ENCODE measurements at places on chromosomes 5 and 9.

GRCh38 chr5:21152611-21153010, 1164.6 kb upstream of the CDH18 start:
- peak; percentile 82 for DNase-seq

- DNase-seq, result no peak
Measured at GRCh38 chr9:131800843-131801242, 61.0 kb upstream of the RAPGEF1 start.

- no peak for DNase-seq
Measured at GRCh38 chr5:97923997-97924396, 741.0 kb upstream of the RIOK2 start.

DNA sequence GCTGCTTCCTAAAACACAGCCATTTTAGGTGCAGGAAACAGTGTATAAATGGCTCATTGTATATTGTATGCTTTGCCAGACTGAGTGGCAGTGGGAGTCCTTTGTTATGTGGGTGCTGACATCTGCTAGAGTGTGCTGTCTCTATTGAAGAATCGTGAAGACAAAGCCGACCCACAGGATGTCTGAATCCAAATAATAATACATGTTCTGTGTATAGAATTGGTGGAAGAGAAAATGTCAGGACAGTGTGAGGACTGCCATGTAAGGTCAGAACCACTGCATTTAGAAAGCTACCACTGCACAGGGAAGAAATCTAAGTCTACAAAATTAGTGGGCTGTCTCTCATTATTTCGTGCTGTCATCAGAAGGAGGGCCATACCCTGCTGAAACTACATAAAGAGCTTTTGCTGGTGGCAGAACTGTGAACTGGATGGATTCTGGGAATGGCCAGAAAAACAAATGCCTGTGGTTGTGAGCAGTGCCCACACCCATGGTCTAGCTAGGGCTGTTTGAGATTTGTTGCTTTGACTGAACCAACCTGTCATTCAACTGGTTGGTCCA, 2.5 kb downstream of the IL7R start:
- peak; percentile 90 for DNase-seq

DNA sequence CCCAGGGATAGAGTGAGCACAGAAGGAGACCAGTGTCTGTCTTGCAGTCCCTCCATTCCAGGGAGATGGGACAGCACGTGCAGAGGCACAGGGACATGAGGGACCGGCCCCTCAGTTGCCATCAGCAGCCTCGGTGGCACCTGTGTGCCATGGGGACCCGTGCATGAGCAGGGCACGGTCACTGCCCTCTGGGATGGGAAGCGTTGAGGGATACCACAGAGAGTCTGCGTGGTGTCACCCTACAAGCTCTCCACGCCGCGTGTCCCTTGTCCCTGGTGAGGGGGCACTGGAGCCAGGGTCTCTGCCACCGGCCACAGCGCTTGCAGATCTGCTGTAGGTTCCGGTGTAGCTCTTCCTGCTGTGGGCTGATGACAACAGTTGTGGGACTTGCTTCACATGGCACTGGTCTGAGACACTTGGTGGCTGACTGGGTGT, 108.1 kb downstream of the CACNA1B start:
- DNase-seq, result no peak

DNA sequence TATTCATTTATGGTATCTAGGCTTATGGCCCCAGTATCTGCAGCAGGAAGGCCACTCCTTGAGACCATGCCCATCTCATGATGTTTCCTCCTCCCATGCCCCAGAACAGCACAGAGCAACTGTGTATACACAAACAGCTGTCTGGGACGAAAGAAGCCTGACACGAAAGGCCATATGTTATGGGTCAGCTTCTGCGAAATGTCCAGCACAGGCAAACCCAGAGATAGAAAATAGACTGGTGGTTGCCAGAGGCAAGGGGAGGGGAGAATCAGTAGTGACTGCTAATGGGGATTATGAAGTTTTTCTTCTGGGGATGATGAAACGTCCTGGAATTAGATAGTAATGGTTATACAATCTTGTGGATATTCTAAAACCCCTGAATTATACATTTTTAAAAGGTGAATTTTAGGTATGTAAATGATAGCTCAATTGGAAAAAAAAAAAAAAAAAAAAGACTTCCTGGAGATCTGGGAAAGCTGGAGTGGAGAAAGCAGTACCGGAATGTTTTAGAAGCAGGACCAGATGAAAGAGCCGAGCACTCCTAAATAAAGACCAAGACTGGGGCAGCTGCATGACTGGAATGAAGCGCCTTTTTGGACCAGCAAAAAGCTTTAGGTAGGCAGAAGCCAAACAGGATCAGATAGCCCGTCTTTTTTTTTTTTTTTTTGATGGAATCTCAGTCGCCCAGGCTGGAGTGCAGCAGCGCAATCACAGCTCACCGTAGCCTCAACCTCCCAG, 29.2 kb downstream of the PCDHGC5 start:
- DNase-seq, result no peak

- DNase-seq, result no peak
Measured at GRCh38 chr9:121778252-121779225, 127.1 kb downstream of the DAB2IP start.

DNA sequence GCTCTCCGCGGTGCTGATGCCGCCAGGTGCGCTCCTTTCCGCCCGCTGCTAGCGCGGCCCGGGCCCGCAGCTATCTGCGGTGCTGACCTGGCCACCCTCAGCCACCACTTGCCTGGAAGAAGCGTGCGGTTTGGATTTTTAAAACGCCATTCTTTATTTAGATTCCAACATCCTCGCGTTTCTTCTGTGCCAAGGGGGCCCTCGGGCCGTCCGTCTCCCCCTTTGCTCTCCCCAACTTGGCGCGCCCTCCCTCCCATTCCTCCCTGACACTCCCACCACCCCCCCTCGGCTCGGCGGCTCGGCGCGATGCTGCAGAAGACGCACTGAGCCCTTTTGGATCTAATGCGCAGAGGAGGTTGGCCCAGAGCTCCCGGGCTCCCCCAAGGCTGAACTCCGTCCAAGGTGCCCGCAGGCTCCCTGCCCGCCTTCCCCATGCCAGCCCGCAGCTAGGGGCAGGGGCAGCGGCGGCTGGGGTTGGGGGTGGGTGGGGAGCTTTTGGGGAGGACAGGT, at the start of gene BARHL1:
Gene BARHL1, plus strand, starts transcription at position 331 of the 510 bp plus-strand sequence. CDS start 192 bp downstream, outside the sequence.
- DNase-seq, result no peak

- DNase-seq, result no peak
Measured at GRCh38 chr9:114476891-114477469, 28.3 kb downstream of the WHRN start.

- DNase-seq, result no peak
Measured at GRCh38 chr5:76449606-76450005, 46.5 kb downstream of the IQGAP2 start.

DNA sequence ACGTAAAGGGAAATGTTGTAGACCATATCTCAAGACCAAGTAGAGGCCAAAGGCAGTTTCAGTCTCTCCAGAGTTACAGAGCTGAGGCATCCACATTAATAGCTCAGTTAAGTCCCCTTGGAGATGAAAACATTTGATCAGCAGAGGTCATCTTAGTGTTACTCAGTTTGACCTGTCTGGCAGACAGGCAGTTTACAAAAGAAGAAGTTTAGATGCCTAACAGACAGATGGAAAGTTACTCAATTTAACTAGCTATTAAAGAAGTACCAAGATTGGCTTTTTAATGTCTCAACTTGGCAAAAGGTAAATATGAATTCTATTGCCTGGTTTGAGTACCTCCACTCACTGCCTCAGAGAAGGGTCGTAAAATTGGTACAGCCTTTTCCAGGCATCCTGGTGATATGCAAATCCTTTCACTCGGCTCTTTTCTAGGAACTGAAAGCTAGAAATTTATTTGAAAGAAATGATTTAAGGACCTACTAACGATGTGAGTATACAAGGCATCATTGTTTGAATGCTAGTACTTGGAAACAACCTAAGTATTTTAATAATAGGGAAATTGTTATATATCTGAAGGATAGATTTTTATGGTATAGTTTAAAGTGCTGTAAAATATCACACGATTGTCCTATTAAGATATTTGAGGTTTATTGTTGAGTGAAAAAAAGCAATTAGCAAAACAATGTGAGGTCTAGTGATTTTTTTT, 14.8 kb downstream of the ACO1 start:
- DNase-seq, result no peak

GRCh38 chr5:108769352-108769751, 21.7 kb downstream of the FER start:
- DNase-seq, result no peak

DNA sequence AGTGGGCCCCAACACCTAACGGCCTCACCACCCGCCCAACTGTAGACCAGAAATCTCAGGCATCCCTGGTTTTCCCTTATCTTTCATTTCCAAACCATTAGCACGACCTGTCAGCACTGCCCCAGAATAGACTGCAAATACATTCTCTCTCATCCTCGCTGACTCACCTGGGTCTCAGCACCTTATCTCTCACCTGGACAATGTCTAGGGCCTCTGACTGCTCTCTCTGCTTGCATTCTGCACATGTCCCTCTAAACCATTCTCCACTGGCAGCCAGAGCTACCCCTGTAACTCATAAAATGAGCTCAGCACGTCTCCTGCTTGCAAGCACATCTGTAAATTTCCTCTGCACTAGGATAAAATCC, 12.7 kb downstream of the CKMT2 start:
- no peak for DNase-seq

DNA sequence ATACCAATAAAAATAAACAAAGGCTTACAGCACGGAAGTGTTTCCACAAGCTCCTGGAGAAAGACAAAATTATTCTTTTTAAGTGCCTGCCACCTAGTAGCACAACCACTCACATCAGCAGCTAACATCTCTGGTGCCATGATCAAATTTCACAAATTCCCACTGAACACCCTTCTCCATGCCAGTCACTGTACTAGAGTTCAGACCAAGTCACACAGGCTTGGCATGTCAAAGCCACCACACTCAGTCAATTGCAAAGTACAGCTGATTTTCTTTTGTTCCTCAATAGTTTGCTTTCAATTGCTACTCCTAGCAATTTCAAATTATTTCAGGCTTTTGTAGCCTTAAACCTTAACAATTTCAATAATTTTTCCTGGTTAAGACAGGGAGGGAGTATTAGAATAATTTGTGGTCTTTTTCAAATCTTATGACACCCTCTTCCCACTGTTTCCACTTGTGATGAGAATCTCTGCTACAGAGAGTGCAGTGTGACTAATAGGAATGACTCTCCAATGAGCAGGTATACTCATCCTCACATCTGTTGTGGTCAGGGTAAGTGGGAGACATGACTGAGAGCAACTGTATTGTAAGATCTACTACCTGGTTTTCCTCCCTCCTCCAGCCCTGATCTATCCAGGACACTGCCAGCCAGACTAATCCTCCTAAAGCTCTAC, 46.2 kb downstream of the RNF145 start:
- peak; percentile 33 for DNase-seq

DNA sequence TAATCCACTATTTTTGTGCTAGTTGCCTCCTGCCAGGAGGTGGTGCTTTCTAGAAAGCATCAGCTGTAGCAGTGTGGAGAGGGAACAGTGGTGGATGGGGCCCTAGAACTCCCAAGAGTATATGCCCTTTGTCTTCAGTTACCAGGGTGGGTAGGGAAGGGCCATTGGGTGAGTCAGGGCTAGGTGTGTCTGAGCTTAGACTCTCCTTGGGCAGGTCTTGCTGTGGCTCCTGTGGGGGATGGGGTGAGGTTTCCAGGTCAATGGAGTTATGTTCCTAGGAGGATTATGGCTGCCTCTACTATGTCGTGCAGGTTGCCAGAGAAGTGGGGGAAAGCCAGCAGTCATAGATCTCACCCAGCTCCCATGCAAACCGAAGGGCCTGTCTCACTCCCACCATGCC, 11.3 kb upstream of the ADAMTS12 start:
- DNase-seq, result no peak

GRCh38 chr5:149147676-149148075, 6.4 kb downstream of the ABLIM3 start:
- DNase-seq, result no peak

DNA sequence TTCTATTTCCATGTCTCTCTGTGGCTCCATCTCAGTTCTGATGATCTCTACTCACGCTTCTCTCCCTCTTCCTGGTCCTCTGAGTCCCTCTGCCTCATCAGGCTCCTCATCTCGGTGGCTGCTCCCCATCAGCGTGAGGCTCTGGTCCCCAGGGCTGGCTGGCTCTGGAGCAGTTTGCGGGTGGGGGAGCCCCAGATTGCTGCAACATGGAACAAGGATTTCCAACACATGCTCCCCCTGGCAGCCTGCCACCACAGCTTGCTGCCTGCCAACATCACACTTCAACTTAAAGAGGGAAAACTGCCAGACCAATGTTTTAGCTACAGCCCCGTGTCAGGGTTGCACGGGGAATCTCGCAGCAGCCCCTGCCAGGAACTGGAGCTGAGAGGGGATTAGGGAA, 77.2 kb upstream of the NEK6 start:
- peak; percentile 70 for DNase-seq

GRCh38 chr5:164650427-164650826, 1145.0 kb downstream of the MAT2B start:
- no peak for DNase-seq

- DNase-seq, result no peak
Measured at GRCh38 chr9:87427851-87428506, 69.7 kb upstream of the DAPK1 start.

GRCh38 chr5:93099902-93100347, 481.1 kb downstream of the NR2F1-AS1 start:
- no peak for DNase-seq

GRCh38 chr5:115842952-115843351, 1.2 kb downstream of the AP3S1 start:
- DNase-seq, result no peak

- no peak for DNase-seq
Measured at GRCh38 chr9:95870906-95871305, 4.6 kb upstream of the ERCC6L2 start.

DNA sequence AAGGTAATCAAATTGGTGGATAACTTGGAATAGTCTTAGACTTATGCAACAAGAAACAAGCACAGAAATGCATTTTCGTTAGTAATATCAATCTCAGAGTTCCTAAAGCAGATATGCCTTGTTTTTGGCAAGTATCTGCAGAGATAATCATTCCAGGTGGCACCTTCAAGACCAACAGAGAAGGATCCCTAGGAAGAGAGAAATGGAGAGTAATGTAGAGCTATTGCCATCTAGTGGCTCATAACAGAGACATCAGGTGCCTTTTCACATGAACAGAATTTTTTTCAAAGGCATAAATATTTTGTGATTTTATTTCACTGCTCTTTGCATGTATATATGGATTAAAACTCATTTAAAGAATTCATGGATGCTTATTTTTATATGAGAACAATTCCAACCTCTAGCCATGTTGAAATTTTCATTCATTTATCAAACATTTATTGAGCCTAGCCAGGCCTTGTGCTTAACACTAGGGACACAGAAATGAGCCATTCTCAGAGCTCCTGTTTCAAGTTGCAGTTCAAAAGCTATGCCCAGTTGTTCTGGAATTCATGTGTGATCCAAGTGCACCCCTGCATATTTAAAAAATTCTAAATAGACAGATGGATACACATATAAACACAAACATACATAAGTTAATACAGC, 117.5 kb upstream of the OR13F1 start:
- peak; percentile 59 for DNase-seq

- DNase-seq, result peak; percentile 2
Measured at GRCh38 chr5:6961837-6962635, 248.8 kb downstream of the TENT4A start.

GRCh38 chr5:79105868-79106267, 5.7 kb upstream of the BHMT start:
- no peak for DNase-seq

DNA sequence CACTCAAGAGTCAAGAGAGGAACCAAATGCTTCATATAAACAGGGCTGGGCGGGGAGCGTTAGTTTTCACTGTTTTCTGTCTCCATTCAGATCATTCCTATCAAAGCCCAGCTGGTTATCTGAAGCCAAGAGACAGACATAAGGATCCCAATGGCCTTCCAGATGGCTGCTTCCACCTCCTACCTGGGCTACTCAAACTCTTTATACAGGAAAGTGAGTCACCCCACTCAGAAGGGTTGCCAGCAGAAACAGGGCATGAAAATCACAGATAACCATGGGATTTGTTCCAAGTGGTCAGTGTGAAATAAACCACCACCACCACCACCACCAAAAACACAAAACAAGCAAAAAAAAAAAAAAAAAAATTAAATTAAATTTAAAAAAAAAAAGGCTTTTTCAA, 5.5 kb downstream of the PRSS3 start:
- DNase-seq, result peak; percentile 59
